ENCODE measurements at places on chromosomes 3 and 15. TPM values are rescaled to one million over a fixed set of nuclear protein-coding genes. Genes with fewer than 3 reads are reported as not detected.
A peak's percentile ranks its signal among the peaks of the same experiment; 100 is the strongest.

GRCh38 chr15:65374821-65375401 lies 2.9 kb downstream of the IGDCC3 start:
- DNase-seq = peak; percentile 4

- no peak for DNase-seq
These were observed 88.8 kb downstream of the ANO10 start for GRCh38 chr3:43533009-43533408.

- no peak for DNase-seq
These were observed 10.6 kb upstream of the CCDC80 start for GRCh38 chr3:112651516-112651915.

DNA sequence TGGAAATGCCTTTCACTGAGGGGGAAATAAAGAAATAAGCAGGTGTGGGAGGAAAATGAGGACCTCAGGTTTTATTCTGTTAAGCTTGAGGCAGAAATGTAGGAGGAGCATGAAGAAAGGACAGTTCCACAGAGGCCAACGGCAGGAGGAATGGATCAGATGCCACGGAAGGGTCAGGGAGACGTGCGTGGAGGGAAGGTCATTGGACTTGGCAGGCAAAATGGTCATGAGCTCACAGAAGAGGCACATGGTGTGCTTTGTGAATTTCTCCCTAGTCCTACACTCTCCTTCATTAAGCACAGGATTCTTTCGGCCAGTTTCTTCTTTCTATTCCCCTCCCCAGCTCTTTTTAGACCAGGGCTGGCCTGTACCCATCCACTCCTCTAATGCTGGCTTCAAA lies 32.5 kb upstream of the THSD4 start:
- DNase-seq = no peak

DNA sequence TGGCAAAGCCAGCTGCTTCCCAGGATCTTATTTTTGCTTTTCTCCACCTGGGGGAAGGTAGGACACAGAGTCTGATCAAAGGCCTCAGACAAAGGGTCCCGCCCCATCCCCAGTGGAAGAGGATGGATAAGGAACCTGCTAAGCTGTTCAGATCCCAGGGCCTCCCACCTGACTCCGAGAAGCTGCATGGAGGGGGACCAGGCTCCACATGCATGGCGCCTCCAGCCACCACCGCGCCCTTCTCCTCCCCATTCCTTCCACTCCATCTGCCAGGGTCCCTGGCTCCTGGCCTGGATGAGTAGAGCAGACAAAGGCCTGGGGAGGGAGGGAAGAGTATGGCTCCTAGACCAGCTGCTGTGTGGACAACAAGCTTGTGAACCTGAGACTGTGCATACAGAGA lies 20.0 kb upstream of the CRABP1 start:
- no peak for DNase-seq

- no peak for DNase-seq
These were observed 31.6 kb downstream of the SCAP start for GRCh38 chr3:47444103-47444502.

DNA sequence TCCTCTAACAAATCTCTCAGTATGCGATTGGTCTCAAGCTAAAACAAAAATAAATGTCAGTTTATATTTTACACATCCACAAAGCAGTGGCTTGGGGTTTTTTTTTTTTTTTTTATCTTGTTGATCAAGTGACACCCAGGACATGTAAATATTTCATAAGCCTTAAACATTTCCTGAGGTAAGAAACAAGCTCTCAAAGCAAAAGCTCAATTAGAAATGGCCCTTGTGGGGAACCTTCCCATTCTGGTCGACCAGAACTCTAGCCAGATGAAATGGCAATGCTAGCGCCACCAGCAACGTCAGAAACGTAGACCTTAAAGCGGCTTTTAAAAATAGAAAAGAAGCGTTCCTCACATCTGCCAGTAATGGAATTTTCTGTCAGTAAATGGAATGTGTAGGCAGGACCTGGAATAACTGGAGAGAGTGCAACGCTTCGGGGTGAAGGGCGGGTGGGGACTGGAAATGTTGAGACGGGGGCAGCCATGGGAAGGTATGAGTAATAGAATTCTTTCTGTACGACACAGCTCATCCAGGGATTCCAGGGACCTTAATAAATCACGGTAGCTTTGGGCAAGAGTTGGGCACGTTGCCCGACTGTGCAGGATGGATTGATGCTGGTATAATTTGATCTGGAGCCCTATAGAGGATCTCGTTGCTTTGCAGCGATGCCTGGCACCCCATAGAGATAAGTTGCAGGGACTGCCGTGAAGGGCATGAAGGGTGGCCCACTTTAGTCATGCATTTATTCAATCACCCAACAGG lies 44.4 kb downstream of the BTD start:
- peak; percentile 93 for DNase-seq

DNA sequence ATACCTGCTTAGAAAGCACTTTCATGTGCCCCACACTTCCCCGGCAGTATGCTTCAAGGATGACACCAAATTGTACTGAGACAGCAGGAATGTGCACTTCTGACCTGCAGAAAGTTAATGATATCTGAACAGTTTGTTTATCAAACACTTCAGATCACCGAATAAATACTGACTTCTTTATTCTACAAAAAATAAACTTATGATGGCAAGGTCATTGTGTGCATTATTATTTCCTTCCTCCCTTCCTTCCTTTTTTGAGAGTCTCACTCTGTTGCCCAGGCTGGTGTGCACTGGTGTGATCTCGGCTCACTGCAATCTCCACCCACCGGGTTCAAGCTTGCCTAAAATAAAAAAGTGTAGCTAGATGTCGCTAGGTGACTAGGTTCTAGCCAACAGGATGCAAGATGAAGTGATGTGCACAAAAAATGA lies 80.3 kb downstream of the FAIM start:
- DNase-seq = peak; percentile 31

GRCh38 chr15:66108483-66109265 lies 144.9 kb downstream of the MEGF11 start:
- DNase-seq = no peak

DNA sequence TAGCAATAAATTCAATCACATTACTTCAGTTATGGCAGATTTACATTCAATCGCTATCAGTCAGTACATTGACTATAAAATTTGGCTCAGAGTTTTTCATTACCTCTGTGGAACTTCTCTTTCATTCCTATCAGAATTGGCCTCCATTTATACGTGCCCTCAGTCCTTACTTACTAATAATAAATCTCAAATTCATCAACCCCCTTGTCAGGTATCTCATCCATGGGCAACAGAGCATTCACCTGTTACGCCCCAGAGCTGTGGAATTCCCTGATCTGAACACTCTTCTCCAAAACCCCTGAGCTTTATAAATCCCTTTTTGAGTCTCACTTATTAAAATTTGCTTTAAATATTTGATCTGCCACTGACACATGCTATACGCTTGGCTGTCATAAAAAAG lies 492.9 kb downstream of the GBE1 start:
- peak; percentile 36 for DNase-seq

- DNase-seq = peak; percentile 61
These were observed 60.3 kb downstream of the MAP6D1 start for GRCh38 chr3:183764847-183765731.

DNA sequence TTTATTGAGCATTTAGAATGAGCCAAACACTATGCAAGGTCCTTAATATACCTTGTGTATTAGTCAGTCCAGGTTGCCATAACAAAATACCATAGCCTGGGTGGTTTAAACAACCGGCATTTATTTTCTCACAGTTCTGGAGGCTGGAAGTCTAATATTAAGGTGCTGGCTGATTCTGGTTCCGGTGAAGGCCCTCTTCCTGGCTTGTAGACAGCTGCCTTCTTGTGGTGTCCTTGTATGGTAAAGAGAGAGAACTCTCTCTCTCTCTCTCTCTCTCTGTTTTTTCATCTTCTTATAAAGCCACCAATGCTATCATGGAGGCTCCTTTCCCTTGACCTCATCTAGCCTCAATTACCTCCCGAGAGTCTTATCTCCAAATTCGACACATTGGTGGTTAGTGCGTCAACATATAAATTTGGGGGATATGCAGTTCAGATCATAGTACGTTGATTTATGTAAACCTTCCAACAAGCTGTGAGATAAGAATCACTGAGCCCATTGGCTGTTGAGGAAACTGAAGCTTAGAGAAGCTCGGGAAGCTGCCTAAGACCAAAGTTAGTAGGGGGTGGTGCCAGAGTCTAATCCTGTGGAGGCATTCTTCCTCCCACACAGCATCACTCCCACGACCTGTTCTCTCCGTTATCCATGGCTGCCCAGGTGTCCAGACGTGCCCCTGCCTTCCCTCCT lies 298.0 kb upstream of the PROK2 start:
- no peak for DNase-seq

- DNase-seq = no peak
These were observed 86.8 kb downstream of the TCF12 start for GRCh38 chr15:57005244-57005643.

GRCh38 chr15:44516436-44516835 lies 20.5 kb upstream of the EIF3J start:
- no peak for DNase-seq

DNA sequence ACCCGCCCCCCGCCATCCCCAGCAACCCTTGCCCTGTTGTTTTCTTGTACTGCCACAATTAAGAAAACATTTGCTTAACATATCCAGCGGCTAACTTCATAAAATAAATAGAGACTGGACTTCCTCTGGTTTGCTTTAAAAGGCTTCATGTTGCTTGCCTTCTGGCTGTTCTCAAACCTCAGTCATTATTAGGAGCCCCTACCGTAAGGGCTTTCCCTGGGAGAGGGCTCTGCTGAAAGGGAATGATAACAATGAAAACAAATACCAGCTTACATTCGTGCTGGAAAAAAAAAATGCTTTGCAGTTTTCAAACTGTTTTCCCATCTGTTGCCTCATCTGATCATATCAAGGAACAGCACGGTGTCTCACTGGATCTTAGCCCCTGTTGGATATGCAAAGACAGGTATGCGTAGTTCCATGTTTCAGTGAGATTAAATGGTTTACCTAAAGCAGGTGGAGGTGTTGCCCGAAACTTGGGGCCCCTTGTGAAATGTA lies 77.2 kb upstream of the VGLL4 start:
- no peak for DNase-seq

DNA sequence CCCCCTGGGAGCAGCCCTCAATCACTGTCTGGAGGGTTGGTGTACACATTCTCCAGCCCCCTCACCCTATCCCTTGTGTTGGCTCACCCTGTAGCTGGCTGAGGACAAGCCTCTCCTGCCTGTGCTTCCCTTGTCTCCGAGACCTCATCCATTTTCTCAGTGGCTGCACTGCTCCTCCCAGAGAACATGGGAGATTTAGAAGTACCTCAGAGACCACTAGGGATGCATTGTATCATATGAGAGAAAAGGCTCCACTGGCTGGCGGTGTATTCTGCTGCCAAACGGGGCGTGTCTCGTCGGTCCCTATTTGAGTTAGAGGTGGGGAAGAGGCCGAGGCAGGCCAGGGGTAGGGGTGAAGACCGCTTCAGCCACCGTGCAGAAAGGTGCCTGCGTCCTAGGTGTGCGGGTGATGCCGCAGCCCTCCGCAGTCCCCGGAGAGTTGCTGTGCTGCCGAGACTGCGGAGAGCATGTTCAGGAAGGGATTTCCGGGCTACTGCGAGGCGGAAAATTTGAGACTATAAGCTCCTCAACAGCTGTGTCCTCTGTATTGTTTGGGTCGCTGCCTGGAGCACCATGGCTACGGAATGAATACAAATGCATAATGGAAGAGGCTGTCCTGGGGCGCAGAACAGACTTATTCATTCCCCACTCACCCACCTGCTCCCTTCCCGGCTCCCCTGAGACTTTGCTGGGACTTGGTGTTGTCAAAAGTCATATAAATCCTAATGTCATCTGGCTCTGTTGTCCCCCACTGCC lies 43.8 kb downstream of the SPSB4 start:
- DNase-seq = no peak

DNA sequence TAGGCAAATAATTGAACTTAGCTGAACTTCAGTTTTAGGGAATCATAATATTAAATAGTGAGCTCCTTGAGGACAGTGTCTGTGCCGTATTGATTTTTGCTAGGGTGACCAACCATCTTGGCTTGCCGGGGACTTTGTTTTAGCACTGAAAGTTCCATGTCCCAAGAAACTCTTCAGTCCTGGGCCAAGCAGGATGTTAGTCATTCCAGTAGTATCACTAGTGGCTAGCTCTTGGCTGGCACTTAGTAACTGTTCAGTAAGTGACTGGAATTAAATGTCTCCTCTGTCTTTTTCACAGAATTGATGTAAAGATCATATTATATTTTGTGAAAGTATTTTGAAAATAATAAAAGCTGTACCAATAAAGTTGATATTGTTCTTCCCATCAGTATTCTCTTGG lies 42.3 kb downstream of the RSRC1 start:
- peak; percentile 31 for DNase-seq

- DNase-seq = peak; percentile 16
These were observed 126.9 kb upstream of the CHL1 start for GRCh38 chr3:69690-70089.

GRCh38 chr15:66722757-66723540 lies 20.9 kb downstream of the SMAD6 start:
- no peak for DNase-seq

- no peak for DNase-seq
These were observed 102.3 kb downstream of the ZNF621 start for GRCh38 chr3:40627095-40627494.

- no peak for DNase-seq
These were observed 143.4 kb downstream of the EBLN2 start for GRCh38 chr3:73204841-73205240.

SENP7 gene
- total RNA-seq = 11.1 TPM

RARRES1 gene
- 7.8 TPM for total RNA-seq

SUSD5 gene
- total RNA-seq = 1.0 TPM

CTDSPL gene
- total RNA-seq = 43.4 TPM

MESP2 gene
- total RNA-seq = not detected

GNAT1 gene
- total RNA-seq = 0.05 TPM

MYL3 gene
- total RNA-seq = 4.7 TPM

SV2B gene
- total RNA-seq = under 0.01 TPM

MNS1 gene
- total RNA-seq = 0.35 TPM

ESYT3 gene
- total RNA-seq = 1.2 TPM

DPPA2 gene
- not detected for total RNA-seq

TM6SF1 gene
- not detected for total RNA-seq

Data from renal cortical epithelial cell (primary cell).